ENCODE measurements at places on chromosomes 7 and 10.

GRCh38 chr7:18530224-18531179, 35.0 kb downstream of the HDAC9 start:
- peak; percentile 57 for DNase-seq

DNA sequence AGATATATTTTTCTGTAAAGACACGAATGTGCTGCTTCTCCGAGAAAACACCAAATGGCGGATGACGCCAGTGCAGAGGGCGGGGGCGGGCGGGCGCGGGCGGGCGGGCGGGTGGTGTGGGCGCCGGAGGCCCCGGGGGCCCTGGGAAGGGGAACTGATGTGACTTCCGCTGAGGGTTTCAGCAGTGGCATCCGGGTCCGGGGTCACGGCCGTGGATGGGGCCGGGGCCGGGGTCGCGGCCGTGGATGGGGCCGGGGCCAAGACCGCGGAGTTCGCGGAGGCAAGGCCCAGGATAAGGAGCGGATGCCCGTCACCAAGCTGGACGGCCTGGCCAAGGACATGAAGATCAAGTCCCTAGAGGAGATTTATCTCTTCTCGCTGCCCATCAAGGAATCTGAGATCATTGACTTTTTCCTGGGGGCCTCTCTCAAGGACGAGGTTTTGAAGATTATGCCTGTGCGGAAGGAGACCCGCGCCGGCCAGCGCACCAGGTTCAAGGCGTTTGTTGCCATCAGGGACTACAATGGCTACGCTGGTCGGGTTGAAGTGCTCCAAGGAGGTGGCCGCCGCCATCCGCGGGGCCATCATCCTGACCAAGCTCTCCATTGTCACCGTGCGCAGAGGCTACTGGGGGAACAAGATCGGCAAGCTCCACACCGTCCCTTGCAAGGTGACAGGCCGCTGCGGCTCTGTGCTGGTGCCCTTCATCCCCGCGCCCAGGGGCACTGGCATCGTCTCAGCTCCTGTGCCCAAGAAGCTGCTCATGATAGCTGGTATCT, 20.3 kb upstream of the IGF2BP3 start:
- peak; percentile 38 for DNase-seq

DNA sequence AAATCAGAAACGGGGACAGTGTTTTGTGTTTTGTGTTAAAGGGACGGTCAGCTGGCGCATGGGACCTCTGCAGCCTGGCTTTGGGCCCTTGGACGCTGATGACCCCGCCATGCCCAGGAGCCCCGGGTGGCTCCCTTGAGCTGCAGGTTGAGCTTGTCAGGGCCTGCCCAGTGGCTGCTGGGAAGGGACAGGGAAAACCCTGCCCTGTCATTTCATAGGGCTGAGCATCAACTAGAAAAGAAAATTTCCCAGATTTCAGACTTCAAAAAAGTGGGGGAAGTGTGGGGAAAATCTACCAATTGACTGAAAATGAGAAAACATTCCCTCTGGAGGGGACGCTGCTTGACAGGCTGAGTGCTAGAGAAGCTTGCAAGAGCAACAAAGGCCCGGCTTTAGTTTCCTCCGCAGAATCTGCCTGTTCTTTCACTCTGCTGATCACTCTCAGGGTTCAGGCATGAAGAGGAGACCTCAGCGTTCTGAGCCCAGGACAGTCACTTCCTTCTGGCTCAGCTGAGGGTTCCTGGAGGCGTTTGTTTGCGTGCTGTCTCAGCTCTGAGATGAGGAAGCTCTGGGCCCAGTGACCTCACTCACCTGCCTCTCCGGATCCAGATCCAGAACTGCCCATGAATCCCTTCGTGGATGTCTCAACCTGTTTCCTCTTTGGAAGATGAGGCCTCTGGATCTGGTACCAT, 18.6 kb upstream of the DNAJB6 start:
- no peak for DNase-seq

DNA sequence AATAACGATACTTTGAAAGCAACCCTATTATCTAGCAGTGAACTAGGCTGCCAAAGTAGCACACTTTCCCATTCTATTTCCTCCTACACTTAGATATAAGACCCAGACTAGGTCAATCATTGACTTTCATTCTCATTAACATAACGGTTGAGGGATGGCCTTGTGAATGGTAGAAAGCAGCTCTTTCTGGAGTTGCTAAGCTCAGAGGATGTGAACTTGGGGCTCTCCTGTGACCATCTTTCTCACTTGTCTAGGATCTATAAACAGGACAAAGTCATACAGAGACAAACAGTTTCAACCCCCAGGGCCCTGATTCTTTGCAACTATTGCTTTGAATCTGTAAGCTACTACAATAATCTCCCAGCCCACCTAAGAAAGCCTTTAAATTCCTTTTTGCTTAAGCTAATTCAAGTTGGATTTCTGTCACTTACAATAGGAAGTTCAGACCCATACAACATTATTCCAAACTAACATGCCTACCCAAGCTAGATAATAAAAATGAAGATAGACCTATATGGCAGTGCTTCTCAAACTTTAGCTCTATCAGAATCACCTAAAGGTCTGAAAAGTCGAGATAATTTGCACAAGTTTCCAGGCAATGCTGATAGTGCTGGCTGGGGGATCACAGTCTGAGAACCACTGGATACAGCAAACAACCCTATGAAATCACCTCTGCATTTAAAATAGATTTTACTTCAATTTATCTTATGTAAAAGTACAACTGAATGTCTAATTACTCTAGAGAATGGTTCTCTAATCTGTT, 16.7 kb downstream of the P4HA1 start:
- DNase-seq: peak; percentile 35

GRCh38 chr10:103654925-103655324, 161.4 kb downstream of the NEURL1 start:
- no peak for DNase-seq

DNA sequence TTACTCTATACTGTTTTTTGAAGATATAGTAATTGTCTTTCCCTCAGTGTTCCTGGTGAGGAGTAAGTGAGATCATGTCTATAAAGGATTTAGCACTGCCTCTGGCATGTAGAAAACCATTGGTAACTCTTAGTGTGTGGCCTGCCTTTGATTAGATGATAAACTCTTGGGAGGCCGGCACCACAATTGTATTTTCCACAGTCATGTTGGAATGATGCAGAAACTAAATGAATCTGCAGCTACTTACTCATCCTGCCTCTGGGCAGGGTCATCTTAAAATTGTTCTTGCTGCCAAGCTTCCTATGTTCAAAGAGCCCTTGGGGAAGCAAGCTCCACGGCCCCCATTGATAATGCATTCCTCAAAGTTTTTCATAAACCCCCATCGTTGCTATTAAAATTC, 204.6 kb downstream of the ANKRD7 start:
- DNase-seq: no peak
